ENCODE measurements at places on chromosomes 4 and X.

- DNase-seq, result no peak
Measured at GRCh38 chr4:3261411-3262207, 12.7 kb downstream of the MSANTD1 start.

GRCh38 chr4:119048446-119048845 is 87.2 kb upstream of the MYOZ2 start:
- no peak for DNase-seq

GRCh38 chr4:86055898-86056297 is 304.0 kb downstream of the MAPK10 start:
- peak; percentile 33 for DNase-seq

GRCh38 chrX:44432641-44433040 is 89.2 kb upstream of the EFHC2 start:
- DNase-seq, result peak; percentile 4

DNA sequence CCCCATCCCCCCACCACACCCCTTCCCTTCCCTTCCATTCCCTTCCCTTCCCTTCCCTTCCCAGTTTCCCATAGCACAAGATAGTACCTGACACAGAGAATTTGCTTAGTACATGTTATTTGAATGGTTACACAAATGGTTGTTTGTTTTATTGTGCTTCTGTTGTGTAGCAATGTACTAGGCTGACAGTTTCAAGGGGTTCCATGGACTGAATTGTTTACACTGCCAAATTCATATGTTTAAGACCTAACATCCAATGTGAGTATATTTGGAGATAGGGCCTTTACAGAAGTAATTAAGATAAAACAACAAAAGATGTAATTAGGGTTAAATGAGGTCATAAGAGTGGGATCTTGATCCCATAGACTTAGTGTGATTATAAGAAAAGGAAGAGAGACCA is 133.5 kb downstream of the FRAS1 start:
- no peak for DNase-seq

DNA sequence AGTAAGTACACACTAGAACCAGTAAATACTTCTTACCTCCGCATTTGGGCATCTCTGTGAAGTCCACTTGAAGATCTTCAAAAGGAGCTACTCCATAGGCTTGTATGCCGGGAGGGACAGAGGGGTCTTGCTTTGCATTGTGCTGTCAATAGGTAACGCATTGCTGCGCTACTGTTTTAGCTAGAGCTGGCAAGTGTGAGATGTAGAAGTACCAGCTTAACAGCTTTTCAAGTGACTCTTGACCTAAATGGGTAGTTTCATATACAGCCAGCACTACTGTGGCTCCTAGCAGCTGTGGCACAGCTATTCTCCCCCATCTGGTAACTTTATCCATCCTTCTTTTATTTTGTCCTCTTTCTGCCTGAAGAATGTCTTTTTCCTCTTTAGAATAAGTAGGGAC is 205.3 kb upstream of the KLF8 start:
- no peak for DNase-seq

DNA sequence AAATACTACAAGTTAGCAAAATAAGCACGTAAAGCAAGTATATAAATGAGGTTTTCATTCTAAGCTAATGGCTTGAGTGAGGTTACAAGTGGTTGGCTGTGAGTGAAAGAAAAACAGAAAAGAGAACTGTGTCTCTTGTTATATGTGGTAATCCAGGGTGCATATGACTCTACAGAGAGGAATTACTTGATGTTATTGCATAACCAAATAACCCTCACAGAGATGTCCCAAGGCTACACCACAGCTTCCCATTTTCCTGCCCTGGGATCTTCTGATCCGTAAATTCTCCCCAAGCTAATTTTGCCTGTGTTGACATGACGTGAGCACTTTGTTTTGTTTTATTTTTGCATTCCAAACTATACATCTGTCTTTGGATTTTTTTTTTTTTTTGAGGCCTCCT is 470.0 kb upstream of the INTU start:
- peak; percentile 91 for DNase-seq

GRCh38 chr4:140222171-140222570 is 68.2 kb upstream of the MAML3 start:
- no peak for DNase-seq

- DNase-seq, result peak; percentile 77
Measured at GRCh38 chrX:22575161-22575845, 302.6 kb downstream of the CBLL2 start.

DNA sequence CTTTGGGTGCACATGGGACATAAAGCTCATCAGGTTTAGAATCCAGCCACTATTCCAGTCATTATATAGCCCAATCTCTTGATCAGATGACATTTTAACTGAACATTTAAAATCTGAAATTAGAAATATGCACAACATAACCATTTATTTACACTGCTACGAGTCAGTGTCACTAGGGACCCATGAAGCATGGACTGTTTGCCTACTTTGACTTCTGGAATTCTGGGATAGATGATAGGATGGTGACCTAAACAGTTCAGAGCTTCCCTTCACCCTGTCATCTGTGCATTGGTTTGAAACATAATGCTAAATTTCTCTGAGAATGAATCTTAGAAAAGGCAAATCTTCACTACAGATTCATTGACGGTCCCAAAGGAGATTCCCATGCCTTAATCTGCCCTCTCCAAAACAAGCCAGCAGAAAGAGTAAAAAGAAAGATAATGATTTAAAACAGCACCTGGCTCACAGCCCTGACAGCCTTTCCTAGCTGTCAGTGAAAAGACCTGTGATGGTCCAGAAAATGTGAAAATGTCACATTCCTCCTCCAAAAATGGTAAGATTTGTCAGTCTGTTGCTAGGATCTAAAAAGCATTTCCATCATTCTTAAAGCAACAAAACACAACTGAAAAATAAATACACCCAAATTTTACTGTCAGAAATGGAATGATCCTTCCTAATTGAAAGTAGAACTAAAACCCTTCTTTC is 18.9 kb upstream of the HERC3 start:
- DNase-seq, result peak; percentile 54

- DNase-seq, result no peak
Measured at GRCh38 chrX:9829308-9830267, 43.4 kb downstream of the SHROOM2 start.

GRCh38 chr4:161577579-161578301 is 586.1 kb downstream of the FSTL5 start:
- peak; percentile 82 for DNase-seq

DNA sequence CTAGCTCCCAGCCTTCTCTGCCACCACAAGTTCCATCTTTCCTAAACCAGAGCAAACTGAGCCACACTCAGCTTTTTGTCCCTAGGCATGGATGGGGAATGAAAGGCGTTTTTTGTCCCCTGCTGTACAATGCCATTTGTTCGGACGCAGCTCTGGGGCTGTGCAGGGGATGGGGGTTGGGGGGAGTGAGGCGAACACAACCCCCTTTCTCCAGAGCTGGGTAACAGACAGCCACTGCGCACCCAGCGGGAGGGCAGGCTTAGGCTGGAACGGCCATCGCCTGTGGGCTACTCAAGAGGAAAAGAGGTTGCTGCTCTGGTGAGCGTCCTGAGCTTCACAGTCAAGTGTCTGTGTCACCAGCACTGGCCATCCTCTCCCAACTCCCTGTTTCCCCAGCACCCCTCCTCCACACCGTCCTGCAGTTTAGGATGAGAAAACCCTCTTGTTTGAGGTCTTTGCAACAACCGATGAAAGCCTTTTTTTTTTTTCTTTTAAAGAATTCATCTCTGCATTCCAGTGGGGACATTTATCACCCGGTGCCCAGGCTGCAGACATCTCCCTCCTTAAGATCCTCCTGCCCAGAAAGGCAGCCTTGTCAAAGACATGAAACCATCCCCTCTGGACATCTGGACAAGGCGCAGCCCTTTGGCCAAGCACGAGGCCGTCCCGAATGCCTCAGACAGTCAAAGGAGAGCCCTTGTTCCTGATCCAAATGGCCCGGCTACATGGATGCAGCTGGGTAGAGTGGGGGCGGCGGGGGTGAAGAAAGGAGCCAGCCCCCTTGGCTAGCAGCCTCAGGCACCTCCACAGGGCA is 419.6 kb downstream of the BCOR start:
- DNase-seq, result peak; percentile 12

GRCh38 chr4:38452009-38452408 is 212.0 kb upstream of the KLF3 start:
- DNase-seq, result no peak

- DNase-seq, result no peak
Measured at GRCh38 chr4:3283916-3284315, 8.9 kb upstream of the RGS12 start.

DNA sequence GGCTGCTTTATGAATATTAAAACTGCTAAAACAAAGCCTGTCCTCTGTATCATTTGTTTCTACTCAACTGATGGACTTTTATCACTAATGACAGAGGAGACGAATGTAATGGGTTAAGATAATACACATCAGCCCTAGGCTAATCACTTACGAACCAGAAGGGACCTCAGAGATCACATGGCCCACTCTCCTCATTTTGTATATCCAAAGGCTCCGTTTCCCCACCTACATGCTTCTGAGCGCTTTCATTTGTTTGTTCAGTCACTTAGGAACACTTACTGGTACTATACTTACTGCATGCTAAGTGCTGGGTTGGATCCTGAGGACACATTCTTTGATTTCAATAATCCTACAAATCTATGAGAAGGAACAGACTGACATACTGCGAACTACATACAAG is 169.3 kb downstream of the CEP135 start:
- no peak for DNase-seq

DNA sequence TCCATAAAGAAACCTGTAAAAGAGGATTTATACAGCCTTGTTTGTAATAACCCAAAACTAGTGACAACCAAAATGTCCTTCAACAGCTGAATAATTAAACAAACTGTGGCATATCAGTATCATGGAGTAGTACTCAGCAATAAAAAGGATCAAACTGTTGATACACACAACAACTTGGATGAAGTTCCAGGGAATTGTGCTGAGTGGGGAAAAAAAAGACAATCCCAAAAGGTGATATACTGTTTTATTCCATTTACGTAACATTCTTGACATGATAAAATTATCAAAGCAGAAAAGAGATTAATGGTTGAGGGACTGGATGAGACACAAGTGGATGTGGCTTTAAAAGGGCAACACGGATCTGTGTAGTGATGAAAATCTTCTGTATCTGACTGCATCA is 7.8 kb downstream of the CLIC2 start:
- no peak for DNase-seq

GRCh38 chr4:46445710-46446314 is 55.9 kb upstream of the GABRA2 start:
- no peak for DNase-seq

DNA sequence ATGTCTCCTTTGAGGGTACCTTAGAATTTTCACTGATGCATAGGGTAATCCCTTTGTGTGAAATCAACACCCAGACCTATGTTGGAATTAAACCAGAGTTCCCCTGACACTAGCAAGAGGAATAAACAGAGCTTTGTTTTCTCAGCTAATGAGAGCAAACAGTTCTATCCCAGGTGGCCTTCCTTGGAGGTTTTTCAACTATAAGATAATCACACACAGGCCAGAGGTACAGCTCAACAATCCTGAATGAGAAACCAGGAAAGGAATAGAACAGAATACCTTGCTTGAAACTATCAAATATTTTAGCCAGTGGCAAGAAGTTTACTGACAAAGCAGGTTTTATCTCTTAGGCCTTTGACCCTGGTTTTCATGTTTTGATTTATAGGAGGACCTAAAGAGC is 100.2 kb downstream of the OTC start:
- no peak for DNase-seq

GRCh38 chr4:169000315-169000714 is 9.7 kb downstream of the CBR4 start:
- DNase-seq, result no peak

- DNase-seq, result peak; percentile 65
Measured at GRCh38 chr4:3041192-3042142, 32.9 kb downstream of the HTT-AS start.

DNA sequence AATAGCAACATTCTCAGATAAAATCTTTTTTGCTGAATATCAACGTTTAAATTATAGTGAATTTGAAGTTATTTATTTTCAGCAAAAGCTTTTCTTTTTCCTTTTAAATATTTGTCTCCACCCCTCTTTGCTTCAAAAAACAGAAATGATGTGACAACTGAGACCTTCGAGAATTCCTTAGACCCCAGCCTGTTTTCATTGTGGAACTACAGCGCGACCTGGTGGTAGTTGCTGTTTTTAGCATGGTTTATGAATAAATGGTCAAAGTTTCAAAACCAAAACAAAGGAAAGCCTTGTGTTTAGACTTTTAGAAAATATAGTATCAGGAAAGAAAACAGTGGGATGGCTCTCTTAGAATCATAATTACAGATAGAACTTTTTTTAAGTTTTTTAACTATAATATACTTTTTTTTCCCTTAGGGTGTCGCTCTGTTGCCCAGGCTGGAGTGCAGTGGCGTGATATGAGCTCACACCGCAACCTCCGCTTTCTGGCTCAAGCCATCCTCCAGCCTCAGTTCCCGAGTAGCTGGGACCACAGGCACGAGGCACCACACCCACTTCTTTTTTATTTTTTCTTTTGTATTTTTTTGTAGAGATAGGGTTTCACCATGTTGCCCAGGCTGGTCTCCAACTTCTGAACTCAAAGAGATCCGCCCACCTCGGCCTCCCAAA is 26.8 kb upstream of the TMEM184C start:
- peak; percentile 79 for DNase-seq

- DNase-seq, result no peak
Measured at GRCh38 chr4:140028676-140029517, 125.1 kb downstream of the MAML3 start.

GRCh38 chr4:139581096-139581495 is 25.1 kb upstream of the SETD7 start:
- no peak for DNase-seq

- DNase-seq, result no peak
Measured at GRCh38 chr4:6106156-6106555, 87.9 kb upstream of the C4orf50 start.
